Activated CD8-positive, alpha-beta memory T cell treated with anti-CD3 and anti-CD28 coated beads for 4 hours (primary cell): ENCODE measurements at places on chromosomes 6 and 20.

- DNase-seq = no peak
Measured at GRCh38 chr20:48295445-48295903, 510.2 kb upstream of the SULF2 start.

DNA sequence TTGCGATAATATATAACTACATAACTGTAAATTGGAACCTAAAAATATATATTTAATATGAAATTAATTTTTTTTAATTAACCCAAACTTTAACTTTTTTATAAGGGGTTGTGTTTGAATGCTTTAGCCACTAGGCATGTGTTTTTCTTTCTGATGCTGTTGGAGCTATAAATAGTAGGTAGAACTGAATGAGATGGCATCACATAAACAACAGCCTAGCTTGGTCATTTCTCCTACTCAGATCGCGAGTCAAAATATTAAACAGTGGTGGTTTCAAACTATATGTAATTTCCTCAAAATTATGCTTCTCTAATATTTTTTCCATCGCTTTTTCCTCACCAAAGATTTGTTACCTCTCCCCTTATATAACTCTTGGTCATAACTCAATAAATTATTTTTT is 243.2 kb downstream of the ARID1B start:
- no peak for DNase-seq

DNA sequence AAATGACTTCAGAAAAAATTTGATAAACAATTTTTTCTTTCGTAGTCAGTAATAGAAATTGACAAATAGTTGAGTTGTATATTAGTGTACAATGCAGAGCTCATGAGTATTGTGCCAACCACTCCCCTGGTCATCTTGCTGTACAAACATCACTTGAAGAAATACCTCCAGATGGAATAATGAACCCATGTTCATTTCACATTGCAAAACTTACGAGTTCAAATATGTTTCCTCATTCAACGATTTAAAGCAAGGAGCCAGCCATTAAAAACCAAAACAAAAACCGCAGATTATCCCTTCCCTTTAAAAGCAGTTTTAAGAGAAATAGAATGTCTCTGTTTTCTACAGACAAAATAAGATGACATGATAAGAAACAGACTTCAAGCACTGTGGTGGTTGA is 62.5 kb downstream of the RALGAPA2 start:
- DNase-seq = no peak

DNA sequence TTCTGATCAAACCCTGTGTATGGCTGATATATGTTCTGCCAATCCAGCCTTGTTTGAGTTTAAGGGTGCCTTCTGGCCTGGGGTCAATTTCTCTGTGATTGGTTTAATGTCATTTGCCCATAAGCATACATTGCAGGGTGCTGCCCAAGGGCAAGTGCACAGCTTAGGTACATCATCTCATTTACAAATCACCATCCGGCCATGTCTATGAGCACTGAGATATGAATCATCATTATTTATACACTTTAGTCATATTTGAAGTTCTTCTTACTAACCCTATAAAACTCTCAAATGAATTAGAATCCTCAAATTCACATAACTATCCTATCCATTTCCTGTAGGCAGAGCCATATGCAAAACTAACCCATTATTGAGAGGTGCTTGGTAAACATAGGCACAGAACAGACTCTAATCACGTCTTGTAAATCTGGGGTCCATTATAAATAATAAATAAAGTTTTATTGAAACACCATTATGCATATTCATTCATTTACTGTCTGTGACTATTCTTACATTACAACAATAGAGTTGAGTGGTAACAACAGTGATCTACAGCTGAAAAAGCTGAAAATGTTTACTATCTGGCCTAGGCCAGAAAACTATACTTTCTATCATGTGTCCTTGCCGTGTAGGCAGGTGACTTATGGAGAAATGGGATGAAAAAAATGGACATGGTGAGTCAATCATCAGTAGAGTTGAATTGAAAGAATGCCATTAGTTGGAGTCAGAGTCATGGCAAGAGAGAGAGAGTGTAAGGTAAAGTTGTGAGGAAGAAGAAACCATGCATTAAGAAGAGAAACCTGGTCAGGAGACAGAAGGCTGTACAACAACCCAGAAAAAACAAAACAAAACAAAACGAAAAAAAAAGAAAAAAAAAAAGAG is 25.0 kb downstream of the KCNQ5 start:
- DNase-seq = no peak

GRCh38 chr20:32731882-32732266 is 11.4 kb downstream of the COMMD7 start:
- DNase-seq = no peak

DNA sequence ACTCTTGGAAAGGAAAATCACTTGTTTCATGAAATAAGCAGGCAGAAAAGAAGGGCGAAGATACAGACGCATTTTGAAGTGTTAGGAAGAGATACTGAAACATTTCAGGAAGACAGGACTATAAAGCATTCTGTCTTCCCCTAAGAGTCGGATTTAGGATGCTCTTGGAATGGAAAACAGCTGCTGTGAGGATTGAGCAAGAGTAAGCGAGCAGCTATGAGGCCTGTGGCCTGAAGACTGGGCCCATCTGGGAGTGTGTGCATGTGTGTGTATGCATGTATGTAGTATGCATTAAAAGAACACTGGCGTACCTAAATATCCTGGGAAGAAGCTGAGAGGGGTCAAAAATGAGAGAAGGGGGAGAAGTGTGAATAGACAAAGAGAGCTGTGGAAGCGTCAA is 83.6 kb downstream of the SIM1 start:
- no peak for DNase-seq

- no peak for DNase-seq
Measured at GRCh38 chr6:43729537-43729936, 40.5 kb upstream of the VEGFA start.

GRCh38 chr20:51661609-51662178 is 106.5 kb downstream of the ATP9A start:
- peak; percentile 34 for DNase-seq

DNA sequence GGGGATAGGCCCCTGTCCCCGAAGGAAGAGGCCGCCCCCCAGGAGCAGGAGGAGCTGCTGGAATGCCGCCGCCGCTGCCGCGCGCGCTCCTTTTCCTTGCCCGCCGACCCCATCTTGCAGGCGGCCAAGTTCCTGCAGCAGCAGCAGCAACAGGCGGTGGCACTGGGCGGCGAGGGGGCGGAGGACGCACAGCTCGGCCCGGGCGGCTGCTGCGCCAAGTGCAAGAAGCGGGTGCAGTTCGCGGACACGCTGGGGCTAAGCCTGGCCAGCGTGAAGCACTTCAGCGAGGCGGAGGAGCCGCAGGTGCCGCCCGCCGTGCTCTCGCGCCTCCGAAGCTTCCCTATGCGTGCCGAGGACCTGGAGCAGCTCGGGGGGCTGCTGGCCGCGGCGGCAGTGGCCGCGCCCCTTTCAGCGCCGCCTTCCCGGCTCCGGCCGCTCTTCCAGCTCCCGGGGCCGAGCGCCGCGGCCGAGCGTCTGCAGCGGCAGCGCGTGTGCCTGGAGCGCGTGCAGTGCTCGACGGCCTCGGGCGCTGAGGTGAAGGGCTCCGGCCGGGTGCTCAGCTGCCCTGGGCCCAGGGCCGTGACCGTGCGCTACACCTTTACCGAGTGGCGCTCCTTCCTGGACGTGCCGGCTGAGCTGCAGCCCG is 630 bp downstream of the PPP1R3G start:
- no peak for DNase-seq

- no peak for DNase-seq
Measured at GRCh38 chr6:137573739-137574138, 79.5 kb upstream of the OLIG3 start.

DNA sequence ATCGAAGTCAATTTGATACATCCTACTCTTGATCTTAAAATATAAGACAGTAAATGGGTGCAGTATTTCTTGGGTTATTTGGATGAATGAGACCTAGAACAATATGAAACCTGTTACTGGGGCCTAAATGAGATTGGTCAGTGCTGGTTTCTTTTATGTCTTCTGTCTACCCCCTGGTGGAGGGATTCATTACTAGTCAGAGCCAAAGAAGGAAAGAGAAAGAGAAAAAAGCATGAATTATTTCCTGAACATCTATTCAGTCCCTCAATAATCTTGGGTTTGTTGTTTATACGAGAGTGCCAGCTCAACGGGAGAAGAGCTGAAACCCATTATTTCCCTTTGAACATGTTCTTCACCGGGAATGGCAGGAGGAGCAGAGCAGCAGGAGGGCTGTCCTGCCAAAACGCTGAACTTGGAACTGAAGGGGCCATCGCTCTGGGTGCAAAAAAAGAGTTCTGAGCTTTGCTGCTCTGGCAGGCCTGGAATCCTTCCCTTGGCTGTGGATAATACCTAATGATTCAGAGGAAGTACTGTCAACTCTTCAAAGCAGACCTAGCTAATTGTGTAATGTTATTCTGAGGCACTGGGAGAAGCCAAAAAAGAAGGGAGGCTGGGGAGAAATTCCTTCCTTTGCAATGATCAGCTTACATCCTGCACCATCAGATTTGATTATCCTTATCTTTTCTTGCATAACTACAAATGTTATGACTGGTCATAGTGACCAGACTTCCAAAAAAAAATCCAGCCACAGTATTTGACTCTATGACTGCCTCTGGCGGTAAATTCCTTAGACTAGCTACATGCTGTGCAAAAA is 72.0 kb downstream of the BLOC1S5 start:
- no peak for DNase-seq

DNA sequence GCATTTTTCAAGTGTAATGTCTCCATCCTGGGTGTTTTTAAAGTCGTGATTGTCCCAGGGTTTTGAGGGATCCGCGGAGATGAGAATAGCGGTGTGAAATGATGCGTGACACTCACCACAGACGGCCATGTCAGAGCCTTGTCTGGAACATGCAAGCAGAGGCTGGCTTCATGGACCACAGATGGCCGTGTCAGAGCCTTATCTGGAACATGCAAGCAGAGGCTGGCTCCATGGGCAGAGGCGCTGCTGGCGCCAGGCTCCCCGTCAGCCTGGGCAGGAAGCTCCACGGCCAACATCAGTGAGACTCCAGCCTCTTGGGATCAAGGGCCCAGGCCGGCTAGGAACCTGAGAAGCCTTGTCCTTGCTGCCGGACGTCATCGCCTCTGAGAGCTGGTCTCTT is 7.7 kb upstream of the MRGBP start:
- no peak for DNase-seq

- no peak for DNase-seq
Measured at GRCh38 chr20:25574411-25574810, 10.9 kb downstream of the NINL start.

GRCh38 chr20:1987826-1988225 is 6.0 kb downstream of the PDYN start:
- no peak for DNase-seq

DNA sequence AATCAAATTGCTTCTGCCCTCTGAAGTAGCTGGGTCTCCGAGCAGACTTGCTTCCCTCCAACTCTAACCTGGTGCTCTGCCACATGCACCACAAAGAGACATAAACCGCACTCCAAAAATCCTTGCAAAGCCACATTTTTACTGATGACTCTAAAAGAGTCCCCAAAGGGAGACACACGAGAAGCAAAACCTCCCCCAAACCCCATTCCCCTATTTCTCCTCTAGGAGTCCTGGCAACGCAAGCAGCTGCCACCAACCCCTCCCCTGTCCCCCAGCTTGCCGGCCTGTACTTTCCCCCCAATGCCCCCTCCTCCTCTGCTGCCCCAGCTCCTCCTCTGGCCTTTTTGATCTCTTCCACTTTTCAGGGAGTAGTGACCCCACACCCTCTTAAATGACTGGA is 180.1 kb upstream of the ARID1B start:
- no peak for DNase-seq

- no peak for DNase-seq
Measured at GRCh38 chr6:130602151-130602770, 224.9 kb upstream of the SMLR1 start.

DNA sequence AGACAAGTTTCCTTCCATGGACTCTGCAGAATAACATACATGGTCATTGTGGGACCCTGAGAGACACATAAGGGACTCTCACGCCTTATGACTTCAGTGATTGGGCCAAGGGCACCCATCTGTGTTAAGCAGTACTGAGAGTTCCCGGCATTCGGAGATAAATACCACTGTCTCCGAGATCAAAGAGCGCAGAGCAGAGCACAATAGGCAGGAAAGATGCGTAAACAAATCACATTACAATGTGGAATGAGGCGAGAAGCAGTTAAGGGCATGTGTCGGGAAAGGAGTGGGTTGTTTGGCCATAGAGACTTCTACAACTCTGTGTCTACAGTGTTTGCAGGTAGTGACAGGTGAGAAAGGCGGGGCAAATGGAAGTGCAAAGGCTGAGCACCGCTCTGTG is 57.6 kb downstream of the NRSN1 start:
- DNase-seq = no peak

DNA sequence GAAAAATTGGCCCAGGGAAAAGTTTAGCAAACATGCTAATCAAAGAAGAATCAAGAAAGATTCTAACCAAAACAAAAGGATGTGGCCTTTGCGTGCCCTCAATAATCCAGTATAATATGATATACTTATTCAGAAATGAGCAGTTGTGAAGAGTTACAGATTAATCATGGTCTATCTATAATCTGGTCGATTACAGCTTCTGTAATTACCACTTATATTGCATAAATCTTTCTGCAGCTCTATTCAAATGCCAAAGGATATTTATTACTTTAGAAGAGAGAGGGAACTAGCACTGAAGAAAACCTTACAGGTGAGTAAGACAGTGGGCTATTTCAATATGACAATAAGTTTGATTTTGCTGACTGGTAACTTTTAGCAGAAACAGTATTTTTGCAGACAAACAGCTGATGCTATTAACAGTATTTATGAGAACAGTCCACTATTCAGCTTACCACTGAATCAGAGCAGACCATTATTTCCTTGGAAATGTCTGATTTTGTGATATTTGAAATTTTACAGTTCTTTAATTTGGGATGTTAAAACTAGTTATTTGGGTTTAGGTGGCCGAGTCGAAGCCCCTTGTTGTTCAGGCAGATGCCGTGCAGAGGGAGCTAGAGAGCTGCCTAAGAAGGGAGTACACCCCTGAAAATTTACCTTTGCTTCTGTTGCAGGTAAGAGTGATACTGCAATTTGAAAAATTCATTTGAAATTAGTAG is 92.2 kb downstream of the CEP57L1 start:
- peak; percentile 24 for DNase-seq

GRCh38 chr20:47275548-47275947 is 81.0 kb downstream of the ZMYND8 start:
- DNase-seq = no peak

DNA sequence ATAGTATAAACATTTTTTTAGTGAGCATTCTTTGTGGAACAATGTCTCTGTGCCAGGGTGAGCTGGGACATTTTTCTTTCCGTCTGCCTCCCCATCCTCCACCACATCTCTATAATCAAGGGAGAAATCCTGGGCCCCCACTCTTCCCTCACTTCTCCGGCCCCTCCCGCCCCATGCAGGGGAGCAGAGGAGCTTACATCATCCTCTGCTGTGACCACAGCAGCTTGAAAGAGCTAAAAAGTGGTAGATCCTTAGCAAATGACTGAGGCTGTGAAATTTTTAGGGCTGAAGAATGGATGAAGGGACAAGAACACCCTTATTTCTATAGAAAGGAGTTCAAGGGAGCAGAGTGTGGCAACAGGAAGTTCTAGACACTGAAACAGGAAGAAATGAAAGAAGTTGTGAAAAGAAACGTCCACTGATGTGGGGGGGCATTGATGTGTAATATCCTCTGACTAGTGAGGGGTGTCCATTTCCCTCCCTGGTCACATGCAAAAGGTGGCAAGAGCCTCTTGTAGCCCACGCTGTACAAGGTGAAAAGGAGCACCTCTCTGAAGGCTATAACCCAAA is 380.3 kb upstream of the JARID2 start:
- no peak for DNase-seq

- DNase-seq = no peak
Measured at GRCh38 chr6:1862411-1862810, 252.7 kb downstream of the FOXC1 start.
